ENCODE measurements at places on chromosomes 5 and 9. TPM values are rescaled to one million over a fixed set of nuclear protein-coding genes. Genes with fewer than 3 reads are reported as not detected.

GRCh38 chr5:150053713-150054392 lies 32.5 kb downstream of the CSF1R start:
- no peaks in the 10 kb centered on the region for H3K27me3 ChIP-seq
- H3K36me3 ChIP-seq, result peaks cover 68% of the 10 kb centered on the region
- no peak overlapping the region for H3K27ac ChIP-seq

DMRTA1 gene
- total RNA-seq, result 1.8 TPM

DNA sequence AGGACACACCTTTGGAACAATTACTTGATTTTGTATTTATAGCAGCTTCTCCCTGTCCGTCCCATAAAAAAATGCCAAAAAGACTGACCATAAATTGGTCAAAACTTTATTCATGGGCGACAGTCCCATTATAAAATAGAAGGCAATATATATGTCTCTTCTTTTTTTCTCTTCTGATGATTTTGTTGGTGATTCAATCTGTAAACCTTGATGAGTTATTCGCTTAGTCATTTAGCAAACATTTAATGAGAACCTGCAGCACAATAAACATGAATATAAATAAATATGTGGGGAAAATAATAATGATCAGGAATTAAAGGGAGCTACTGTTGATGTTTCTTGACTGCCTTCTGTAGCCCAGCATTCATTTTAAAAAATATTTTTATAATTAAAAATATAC lies 356.4 kb upstream of the ACTBL2 start:
- DNase-seq, result no peak
- no peaks in the 10 kb centered on the region for H3K36me3 ChIP-seq
- no peaks in the 10 kb centered on the region for H3K27me3 ChIP-seq
- no peak overlapping the region for H3K27ac ChIP-seq

GRCh38 chr5:174953871-174954270 lies 229.5 kb downstream of the MSX2 start:
- no peaks in the 10 kb centered on the region for H3K36me3 ChIP-seq
- no peak overlapping the region for H3K27ac ChIP-seq
- no peaks in the 10 kb centered on the region for H3K4me1 ChIP-seq
- H3K4me3 ChIP-seq, result no peak overlapping the region

GRCh38 chr9:32345243-32345642 lies 39.2 kb upstream of the ACO1 start:
- H3K4me3 ChIP-seq, result no peak overlapping the region
- no peaks in the 10 kb centered on the region for H3K36me3 ChIP-seq
- no peak for DNase-seq
- no peaks in the 10 kb centered on the region for H3K27me3 ChIP-seq

- H3K27me3 ChIP-seq, result peaks cover 23% of the 10 kb centered on the region
- no peaks in the 10 kb centered on the region for H3K36me3 ChIP-seq
- no peak overlapping the region for H3K27ac ChIP-seq
- no peaks in the 10 kb centered on the region for H3K4me1 ChIP-seq
Observed at GRCh38 chr5:141760193-141760592, 78.2 kb upstream of the ARAP3 start.

DNA sequence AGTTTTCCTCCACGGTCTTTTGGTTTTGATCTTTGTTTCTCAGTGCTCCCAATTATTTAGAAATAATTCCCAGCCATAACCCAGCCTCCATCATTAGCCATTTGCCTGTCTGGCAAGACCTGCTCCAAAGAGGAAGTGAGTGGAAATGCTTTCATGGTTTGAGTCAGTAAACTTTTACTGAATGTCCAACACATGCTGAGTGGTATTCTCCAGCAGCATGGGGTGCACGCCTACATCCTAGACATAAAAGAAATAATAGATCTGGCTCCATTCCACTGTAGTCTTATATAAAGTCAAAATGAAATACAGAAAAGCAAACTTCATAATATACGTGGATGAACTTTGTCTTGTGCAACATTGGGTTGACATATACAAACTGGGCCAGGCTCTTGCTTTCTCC lies 757.2 kb downstream of the TLE1 start:
- H3K27me3 ChIP-seq, result no peaks in the 10 kb centered on the region
- DNase-seq, result no peak
- H3K36me3 ChIP-seq, result no peaks in the 10 kb centered on the region

DNA sequence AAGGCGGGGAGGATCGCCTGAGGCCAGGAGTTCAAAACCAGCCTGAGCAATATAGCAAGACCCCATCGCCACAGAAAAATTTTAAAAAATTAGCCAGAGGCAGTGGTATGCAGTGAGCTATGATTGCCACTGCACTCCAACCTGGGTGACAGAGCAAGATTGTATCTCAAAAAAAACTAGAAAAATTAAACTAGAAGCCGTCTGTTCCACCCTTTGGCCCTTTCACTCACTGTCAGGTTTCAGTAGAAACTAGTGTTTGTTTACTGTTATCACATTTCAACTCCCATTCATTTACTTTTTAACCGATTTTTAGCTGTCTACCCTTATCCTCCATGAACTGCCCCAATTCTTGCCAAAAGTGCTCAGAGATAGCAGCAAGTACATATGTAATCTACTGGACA lies 8.3 kb downstream of the UGCG start:
- no peak overlapping the region for H3K4me3 ChIP-seq
- H3K36me3 ChIP-seq, result no peaks in the 10 kb centered on the region
- no peak overlapping the region for H3K27ac ChIP-seq
- H3K27me3 ChIP-seq, result no peaks in the 10 kb centered on the region

GRCh38 chr5:14854799-14855198 lies 16.8 kb downstream of the ANKH start:
- no peaks in the 10 kb centered on the region for H3K27me3 ChIP-seq
- H3K36me3 ChIP-seq, result no peaks in the 10 kb centered on the region
- no peaks in the 10 kb centered on the region for H3K4me1 ChIP-seq

DNA sequence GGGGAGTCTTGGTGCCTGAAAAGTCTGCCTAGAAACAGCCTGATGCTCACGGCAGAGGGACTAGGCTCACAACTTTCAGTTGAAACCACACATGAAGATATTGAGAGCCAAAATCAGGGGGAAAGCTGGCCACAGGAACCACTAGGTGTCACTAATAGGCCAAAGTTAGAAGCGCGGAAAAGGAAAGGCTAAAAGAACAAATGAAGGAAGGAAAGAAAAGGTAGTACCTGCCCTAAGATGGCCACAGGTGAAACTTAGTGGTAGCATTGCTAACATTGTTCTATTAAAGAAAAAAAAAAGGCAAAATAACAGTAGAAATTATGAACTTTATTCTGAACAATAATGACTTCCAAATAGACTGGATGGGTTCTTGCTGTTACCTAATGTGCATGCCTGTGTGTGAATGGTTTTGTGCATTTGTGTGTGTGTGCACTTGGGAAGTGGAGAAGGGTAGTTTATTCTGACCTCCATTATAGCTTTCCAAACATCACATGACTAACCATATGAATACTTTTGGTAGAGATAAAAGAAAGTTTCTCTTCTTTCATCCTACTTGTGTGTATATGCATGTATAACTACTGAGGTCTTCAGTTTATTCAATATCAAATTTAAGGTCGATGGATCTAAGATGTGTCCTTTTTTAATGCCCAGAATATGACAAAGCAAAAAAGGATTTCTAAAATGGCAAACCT lies 2.1 kb upstream of the RFESD start:
- H3K27me3 ChIP-seq, result no peaks in the 10 kb centered on the region
- DNase-seq, result no peak
- no peaks in the 10 kb centered on the region for H3K36me3 ChIP-seq
- no peak overlapping the region for H3K27ac ChIP-seq
- H3K4me3 ChIP-seq, result no peak overlapping the region

GRCh38 chr5:38465061-38465460 lies 91.4 kb downstream of the LIFR start:
- DNase-seq, result no peak
- peaks cover 4% of the 10 kb centered on the region for H3K27me3 ChIP-seq
- peaks cover 47% of the 10 kb centered on the region for H3K4me1 ChIP-seq
- H3K27ac ChIP-seq, result no peak overlapping the region

GRCh38 chr5:76074487-76075065 lies 8.6 kb upstream of the SV2C start:
- H3K27me3 ChIP-seq, result peaks cover 2% of the 10 kb centered on the region
- H3K4me3 ChIP-seq, result no peak overlapping the region
- H3K36me3 ChIP-seq, result no peaks in the 10 kb centered on the region
- DNase-seq, result no peak

DNA sequence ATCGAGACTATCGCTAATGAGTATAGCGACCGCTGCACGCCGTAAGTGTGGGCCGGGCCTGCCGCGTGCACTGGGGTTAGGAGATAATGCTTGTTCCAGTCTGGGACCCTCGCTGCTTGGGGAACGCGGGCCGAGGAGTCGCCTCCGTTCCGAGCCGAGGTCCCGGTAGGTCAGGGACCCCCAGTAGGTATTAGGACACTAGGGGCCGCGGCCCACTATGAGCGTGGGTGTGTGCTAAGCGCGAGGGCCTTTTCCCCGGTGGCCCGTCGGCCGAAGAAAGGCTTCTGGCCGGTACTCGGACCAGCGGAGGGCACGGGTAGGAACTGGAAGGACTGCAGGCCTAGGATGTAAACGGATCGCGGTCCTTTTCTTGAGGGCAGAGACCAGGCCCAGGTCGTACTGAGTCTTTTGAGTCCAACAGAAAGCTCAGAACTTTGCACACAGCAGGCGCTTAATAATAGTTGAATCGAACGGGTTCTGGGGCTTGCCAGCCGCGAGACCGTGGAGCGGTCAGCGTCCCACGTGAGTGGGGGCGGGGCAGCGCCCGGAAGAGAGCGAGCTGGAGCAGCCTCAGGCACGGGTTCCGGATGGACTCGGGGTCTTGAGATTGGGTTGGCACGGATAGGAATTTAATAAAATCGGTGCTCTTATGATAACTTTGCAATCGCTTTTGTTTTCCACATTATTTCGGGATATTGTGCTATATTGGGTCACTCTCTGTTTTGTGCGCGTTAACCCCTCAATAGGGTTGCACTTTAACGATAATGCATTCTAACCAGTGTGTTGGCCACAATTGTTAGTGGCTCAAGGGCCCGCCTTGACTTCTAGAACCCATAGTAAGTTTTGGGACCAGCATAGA lies 733 bp downstream of the HSPA4 start:
- no peaks in the 10 kb centered on the region for H3K27me3 ChIP-seq
- peak overlapping the region; percentile 100 for H3K27ac ChIP-seq
- peaks cover 53% of the 10 kb centered on the region for H3K4me1 ChIP-seq
- no peaks in the 10 kb centered on the region for H3K36me3 ChIP-seq

PCDHGC3 gene
- 109 TPM for total RNA-seq

DNA sequence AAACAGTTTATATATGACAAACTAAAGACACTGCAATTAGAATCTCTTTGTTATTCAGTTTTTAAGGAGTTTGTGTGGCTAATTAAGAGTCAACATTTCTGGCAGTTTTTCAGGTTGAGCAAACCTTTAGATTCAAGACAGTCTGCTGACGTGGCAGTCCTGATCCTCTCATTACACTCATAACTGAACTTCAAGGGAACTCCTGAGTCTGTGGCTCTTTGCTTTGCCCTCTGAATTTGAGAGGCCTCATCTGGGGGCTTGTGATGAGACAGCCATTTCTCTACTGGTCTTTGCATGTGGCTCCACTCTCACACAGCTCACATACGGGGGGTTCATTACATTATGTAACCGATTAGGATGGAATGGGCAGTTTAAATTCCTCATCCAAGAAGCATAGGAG lies 182.9 kb upstream of the MEF2C start:
- no peaks in the 10 kb centered on the region for H3K27me3 ChIP-seq
- no peak overlapping the region for H3K4me3 ChIP-seq
- no peaks in the 10 kb centered on the region for H3K4me1 ChIP-seq
- no peak overlapping the region for H3K27ac ChIP-seq
- DNase-seq, result no peak

Measured in upper lobe of right lung (tissue), 1 donor.